ENCODE measurements at places on chromosomes 2 and 18.

- no peak for DNase-seq
Measured at GRCh38 chr2:228063558-228063957, 117.9 kb downstream of the SPHKAP start.

GRCh38 chr2:164785457-164785856 lies 56.2 kb downstream of the COBLL1 start:
- no peak for DNase-seq

DNA sequence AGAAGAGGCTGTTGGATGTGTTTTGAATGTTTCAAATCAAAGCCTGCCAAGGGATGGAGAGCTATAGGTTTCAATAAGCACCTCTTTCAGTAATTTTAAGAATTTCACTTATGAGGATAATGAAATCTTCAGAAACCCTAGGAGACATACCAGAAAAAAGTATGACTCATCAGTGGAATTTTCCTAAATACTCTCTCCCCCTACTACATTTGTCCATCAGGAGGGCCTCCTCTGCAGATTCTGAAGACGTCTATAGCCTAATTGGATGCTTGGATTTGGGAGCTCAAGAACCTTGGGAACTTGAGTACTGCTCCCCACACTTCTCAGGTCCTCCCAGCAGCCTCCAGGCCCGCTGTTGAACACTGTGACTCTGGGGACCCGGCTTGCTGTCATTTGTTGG lies 374.3 kb downstream of the SLC4A3 start:
- DNase-seq: no peak

GRCh38 chr2:25373269-25373981 lies 31.7 kb upstream of the DNMT3A start:
- no peak for DNase-seq

- no peak for DNase-seq
Measured at GRCh38 chr2:176083796-176084261, at the start of gene EVX2. Gene EVX2 (minus strand): TSS chr2:176083962. CDS start chr2:176083776, 186 bp downstream.

- no peak for DNase-seq
Measured at GRCh38 chr2:117679952-117680351, 134.5 kb upstream of the DDX18 start.

GRCh38 chr2:58140508-58141072 lies 94.0 kb downstream of the VRK2 start:
- no peak for DNase-seq

- no peak for DNase-seq
Measured at GRCh38 chr2:235419996-235420395, 73.8 kb upstream of the AGAP1 start.

GRCh38 chr2:15279201-15279876 lies 281.8 kb downstream of the NBAS start:
- no peak for DNase-seq

DNA sequence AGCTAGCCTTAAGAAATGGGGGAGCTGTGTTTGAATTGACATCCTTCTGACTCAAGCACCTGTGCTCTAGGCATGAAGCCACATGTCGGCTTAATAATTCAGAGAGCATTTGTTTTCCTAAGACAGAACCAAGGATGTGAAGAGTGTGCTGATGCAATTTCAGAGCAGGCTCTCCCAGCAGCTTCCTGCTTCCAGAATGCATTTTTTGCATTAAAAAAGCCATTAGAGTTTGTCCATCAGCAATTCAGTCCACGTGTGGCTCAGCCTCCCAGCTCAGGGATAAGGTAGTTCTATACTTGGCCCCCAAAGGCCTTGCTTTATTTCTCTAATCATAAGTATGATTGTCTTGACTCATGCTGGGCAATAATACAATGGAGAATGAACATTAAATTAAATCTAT lies 37.7 kb downstream of the DOCK10 start:
- DNase-seq: no peak

DNA sequence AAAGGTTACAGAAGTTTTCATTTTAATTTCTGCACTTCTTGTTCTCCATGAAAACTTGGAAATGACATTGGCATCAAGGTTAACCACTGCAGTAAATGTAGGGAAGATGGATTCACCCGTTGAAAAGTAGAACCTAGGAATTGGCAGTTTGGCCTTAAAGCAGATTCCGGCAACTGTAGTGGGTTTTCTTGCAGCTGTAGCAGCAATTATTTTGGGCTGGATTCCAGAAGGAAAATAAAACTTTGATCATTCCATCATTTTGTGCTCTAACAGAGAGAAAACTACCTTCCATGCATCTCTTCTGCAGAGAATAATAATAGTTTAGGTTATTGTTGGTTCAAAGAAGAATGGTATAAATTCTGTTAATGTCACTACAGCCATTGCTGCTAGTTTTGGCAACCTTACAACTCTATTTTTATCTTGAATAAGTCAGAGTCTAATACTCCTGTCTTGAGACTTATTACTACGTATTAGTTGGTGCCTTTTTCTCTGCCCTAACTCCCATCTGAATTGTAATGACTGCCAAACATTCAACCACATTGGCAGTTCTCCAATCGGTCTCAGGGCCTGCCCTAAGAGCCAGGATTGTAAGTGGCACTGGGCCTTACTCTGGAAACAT lies 178.1 kb upstream of the PIEZO2 start:
- no peak for DNase-seq

DNA sequence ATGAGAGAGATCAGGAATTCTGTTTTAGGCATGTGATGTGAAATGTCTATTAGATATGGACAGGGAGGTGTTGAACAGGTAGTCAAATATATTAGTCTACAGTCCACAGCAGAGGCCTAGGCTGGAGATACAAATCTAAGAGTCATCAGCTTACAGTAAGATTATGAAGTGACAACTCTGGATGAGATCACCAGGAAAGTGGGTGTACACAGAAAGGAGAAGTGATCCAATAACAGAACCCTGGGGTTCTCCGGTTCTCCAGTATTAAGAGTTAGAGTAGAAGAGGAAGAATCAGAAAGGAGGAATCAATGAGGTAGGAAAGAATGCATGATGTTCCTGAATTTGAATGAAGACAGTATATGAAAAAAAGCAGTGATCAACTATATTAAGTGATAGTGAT lies 362.3 kb downstream of the FIGN start:
- DNase-seq: no peak

DNA sequence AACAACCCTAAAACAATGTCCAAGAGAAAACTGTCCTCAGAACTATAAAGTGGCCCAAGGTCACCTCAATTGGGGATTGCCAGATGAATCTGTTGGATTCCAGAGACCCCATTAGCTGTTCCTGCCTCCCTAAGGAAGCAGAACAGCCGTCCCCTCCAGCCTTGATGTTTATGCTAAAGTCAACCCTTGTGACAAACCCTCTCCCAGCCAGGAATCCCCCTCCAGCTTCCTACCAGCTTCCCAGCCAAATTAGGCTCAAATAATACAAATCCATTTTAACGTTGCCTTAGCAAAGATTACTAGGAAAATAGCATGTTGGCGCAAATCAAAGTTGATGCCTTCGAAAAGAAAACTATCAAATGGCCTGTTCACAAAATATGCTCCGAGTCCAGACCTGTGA lies 105.7 kb upstream of the DAPL1 start:
- DNase-seq: no peak

- DNase-seq: no peak
Measured at GRCh38 chr2:182543741-182544525, 117.1 kb upstream of the PDE1A start.

DNA sequence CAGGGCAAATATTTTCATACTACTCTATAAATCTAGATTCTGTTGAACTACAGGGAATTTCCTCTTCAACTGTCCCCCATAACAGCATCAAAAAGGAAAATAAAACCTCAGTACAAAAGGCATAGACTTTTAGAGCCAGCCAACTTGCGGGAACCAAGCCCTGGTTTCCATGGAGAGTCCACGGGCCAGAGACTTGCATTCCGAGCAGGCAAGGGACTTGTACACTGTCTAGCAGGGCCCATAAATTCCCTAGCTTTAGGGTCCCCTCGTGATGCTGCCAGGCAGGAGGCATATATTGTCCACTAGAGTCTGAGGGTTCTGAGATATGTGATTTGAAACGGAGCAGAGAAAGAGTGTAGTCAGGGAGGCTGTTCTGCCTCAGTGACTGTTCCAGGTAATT lies 153.1 kb upstream of the SLC14A2 start:
- no peak for DNase-seq

GRCh38 chr2:57141269-57141668 lies 905.3 kb upstream of the VRK2 start:
- DNase-seq: no peak

GRCh38 chr2:102050854-102051391 lies 59.2 kb downstream of the IL1R2 start:
- DNase-seq: no peak

DNA sequence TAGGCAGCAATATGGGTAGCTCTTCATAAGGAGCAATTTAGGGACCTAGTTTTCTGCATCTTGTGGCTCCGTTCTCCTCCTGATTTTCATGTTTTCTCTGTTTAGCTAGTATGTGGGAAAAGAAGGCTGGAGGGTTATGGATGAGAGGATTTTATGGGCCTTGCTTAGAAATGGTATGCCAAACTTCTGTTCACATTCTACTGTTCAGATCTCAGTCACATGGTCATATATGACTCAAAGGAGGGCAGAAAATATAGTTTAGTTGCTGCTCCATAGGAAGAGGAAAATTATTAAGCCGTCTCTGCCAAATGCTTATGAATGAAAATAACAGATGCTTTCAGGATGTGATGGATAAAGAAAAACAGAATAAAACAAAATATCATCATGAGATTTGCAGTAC lies 361.8 kb upstream of the CWC22 start:
- DNase-seq: no peak

DNA sequence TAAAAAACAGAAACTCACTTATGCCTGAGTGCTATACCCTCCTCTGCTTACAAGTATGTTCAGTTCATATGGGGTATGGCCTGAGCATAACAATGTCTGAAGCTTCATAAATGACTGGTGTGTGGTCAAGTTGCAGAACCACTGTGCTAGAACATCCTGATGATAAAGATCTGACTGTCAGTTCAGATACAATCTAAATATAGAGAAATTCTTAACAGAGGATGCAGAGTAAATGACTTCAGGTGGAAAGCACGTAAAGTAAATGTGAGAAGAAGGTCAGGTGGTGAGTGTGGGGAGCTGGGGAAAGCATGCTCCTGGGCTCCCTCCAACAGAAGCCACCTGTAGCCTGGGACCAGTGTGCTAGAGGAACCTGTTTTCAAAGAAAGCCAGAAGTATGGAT lies 926.2 kb downstream of the TSN start:
- no peak for DNase-seq

GRCh38 chr2:106970471-106971261 lies 84.7 kb upstream of the ST6GAL2 start:
- DNase-seq: no peak

DNA sequence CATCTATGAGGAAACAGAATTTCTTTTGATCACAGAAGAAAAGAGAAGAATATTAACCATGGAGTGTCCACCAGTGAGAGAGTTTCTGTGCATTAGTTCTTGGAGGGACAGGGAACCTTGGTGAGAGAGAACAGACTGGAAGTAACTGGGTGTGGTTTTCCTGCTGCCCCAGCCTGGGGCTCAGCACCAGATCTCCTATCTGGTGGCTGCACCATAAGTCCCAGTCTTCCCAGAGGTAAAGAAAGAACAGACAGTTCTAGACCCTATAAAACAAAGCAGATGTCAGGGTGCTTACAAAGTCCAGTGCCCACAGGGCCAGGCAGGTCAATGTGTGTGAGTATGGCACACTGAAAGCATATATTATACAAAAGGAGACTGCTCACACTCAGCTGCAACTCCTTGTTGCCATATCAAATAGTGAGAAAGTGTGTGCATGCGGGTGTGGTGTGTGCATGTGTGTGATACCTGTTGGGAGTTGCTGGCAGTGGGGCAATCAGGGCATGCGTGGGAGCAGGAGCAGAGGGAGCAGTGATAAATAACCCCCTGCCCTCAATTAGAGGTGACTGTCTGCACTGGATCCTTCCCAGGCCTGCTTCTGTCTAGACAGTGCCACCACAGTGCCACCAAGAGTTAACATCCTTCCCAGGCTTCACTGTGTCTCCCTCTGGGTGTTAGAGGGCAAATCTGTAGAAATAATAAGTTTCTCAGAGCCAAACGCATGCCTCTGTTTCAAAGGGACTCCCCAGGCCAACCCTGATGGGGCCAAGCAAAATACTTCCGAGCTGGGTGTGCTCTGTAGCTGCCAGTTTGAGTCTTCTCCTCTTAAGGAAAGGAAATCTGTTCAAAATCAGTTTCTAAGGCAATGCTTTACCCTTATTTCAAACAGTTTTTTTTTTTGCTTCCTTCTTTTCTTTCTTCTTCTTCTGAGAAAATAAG lies 45.7 kb downstream of the RDH14 start:
- no peak for DNase-seq

DNA sequence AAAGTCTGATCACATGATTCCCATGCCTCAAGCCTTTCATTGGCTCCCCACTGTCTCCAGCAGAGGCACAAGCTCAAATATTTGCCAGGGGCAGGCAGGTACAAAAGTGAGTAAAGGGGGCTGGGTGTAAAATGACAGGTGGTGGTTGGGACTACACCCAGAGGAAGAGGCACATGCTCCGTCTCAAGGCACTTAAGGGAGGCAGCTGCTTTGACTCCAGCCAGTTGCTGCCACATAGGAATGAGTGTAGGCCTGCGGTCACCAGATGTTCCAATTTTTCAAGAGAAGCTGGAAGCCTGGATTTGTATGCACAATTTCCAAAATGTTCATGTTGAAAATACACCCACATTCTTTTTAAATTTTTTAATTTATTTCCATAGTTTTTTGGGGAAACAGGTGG lies 164.4 kb downstream of the UPP2 start:
- DNase-seq: no peak

- no peak for DNase-seq
Measured at GRCh38 chr2:125313806-125314205, 1288.7 kb downstream of the CNTNAP5 start.

DNA sequence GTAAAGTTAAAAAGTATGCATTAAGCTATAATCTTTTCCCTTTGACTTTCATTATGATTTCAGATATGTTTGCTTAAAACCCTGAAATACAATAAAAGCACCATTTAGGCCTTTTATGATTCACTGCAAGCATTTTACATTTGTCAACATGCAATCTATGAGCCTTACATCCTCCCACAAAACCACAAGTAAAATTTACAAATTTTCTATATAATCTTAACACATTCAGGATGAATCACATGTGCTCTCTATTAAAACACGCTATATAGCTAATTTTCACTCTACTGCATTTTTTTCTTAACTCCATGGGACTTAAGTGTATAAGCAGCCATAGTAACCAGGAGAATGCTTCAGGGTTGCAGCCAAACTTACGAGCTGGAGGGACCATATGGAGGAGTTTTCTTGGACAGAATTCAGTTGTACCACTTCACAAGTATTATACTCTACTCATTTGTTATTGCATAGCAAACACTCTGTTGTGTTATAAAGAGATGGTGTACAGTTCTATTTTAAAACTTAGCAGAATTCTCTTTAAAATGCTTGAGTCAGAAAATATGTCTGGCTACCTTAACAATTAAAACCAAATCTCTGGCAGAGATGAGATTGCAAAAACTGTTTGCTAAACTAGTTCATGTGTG lies 293.2 kb downstream of the ALK start:
- DNase-seq: no peak

GRCh38 chr18:61797696-61798590 lies 94.9 kb downstream of the RNF152 start:
- DNase-seq: no peak

- no peak for DNase-seq
Measured at GRCh38 chr2:109256921-109257320, 127.9 kb downstream of the SH3RF3 start.

- DNase-seq: no peak
Measured at GRCh38 chr2:73825408-73825807, 3.4 kb upstream of the STAMBP start.

All from AML-193 (cell line).